ENCODE measurements at places on chromosomes 5 and 9.

GRCh38 chr5:40555886-40556285 lies 123.8 kb upstream of the PTGER4 start:
- no peak overlapping the region for H3K4me3 ChIP-seq
- peaks cover 2% of the 10 kb centered on the region for H3K36me3 ChIP-seq
- H3K27ac ChIP-seq, result no peak overlapping the region
- ATAC-seq, result no peak
- H3K27me3 ChIP-seq, result no peaks in the 10 kb centered on the region
- peaks cover 3% of the 10 kb centered on the region for H3K4me1 ChIP-seq

GRCh38 chr5:56164376-56164775 lies 68.8 kb downstream of the ANKRD55 start:
- peaks cover 6% of the 10 kb centered on the region for H3K4me1 ChIP-seq
- peaks cover 36% of the 10 kb centered on the region for H3K27me3 ChIP-seq
- no peak for ATAC-seq

- peaks cover 36% of the 10 kb centered on the region for H3K27me3 ChIP-seq
- ATAC-seq, result no peak
- no peaks in the 10 kb centered on the region for H3K36me3 ChIP-seq
- H3K4me3 ChIP-seq, result no peak overlapping the region
These were observed 42.5 kb upstream of the ABCA1 start for GRCh38 chr9:104970271-104970987.

- ATAC-seq, result no peak
- H3K36me3 ChIP-seq, result no peaks in the 10 kb centered on the region
- no peak overlapping the region for H3K27ac ChIP-seq
- no peaks in the 10 kb centered on the region for H3K27me3 ChIP-seq
These were observed 133.3 kb upstream of the ELL2 start for GRCh38 chr5:96094904-96095303.

DNA sequence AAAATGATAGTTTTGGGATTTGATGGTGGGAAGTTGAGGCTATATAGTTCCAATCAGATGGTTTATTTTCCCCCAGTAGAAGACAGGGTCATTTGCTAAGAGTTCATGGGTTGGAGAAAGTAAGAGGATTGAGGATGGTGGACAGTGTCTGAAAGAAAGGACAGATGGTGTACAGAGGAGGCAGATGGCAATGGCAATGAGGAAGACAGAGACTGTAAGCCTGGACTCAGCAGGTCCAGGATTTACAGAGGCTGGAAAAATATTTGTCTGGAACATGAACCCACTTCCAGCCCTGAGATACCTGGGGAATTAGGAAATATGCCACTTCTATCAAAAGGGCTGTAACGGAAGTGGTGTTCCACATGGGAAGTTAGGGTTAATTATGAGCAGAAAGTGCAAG lies 84.5 kb downstream of the PCSK1 start:
- H3K4me1 ChIP-seq, result no peaks in the 10 kb centered on the region
- no peaks in the 10 kb centered on the region for H3K36me3 ChIP-seq
- H3K27me3 ChIP-seq, result no peaks in the 10 kb centered on the region
- H3K4me3 ChIP-seq, result no peak overlapping the region
- H3K27ac ChIP-seq, result no peak overlapping the region
- ATAC-seq, result no peak

DNA sequence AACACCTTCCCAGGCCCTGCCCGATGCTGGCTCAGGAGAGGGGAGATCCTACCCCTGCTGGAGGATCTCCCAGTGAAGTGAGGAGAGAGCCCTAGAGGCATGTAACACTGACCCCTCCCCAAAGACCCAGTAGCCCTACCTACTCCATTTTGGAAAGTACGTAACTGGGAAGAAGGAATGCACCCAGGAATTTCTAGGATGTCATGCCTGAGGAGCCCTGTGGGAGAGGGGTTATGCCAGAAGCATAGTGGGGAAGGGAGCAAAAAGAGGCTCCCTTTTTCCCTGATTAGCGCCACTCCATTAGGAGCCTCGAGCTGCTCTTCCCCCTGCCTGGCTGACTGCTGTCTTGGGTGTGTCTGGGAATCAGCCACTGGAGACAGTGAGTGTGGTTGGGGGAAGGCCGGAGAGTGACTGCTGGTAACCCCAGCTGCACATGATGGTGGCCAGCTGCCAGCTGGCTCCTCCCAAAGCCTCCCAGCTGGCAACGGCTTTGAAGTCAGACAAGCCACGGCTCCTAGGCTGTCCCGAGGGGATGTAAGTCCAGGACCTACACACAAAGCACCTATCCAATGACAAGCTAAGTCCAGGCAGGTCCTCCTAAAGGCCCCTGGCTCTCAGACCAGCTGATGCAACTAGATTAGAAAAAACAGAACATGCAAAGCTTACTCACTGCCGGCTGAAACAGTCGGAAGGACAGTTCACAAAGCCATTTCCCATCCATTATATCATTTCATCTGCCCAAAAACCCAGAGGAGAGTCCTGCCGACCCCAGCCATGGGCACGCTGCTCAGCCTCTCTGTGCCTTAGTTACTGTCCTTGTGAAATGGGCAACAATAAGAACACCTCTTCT lies 136.5 kb upstream of the ABCA1 start:
- no peak overlapping the region for H3K4me3 ChIP-seq
- H3K36me3 ChIP-seq, result no peaks in the 10 kb centered on the region
- no peak overlapping the region for H3K27ac ChIP-seq
- peaks cover 17% of the 10 kb centered on the region for H3K4me1 ChIP-seq
- peaks cover 54% of the 10 kb centered on the region for H3K27me3 ChIP-seq

GRCh38 chr5:68225911-68226545 lies 10.5 kb downstream of the PIK3R1 start:
- peaks cover 60% of the 10 kb centered on the region for H3K36me3 ChIP-seq
- no peaks in the 10 kb centered on the region for H3K27me3 ChIP-seq
- ATAC-seq, result no peak
- H3K4me1 ChIP-seq, result peaks cover 65% of the 10 kb centered on the region
- H3K27ac ChIP-seq, result peak overlapping the region; percentile 3
- no peak overlapping the region for H3K4me3 ChIP-seq

GRCh38 chr5:67453111-67453905 lies 256.7 kb upstream of the CD180 start:
- H3K4me3 ChIP-seq, result no peak overlapping the region
- H3K27me3 ChIP-seq, result peaks cover 21% of the 10 kb centered on the region
- H3K27ac ChIP-seq, result no peak overlapping the region
- ATAC-seq, result no peak

- H3K36me3 ChIP-seq, result no peaks in the 10 kb centered on the region
- no peak overlapping the region for H3K27ac ChIP-seq
- ATAC-seq, result no peak
- no peaks in the 10 kb centered on the region for H3K4me1 ChIP-seq
- no peaks in the 10 kb centered on the region for H3K27me3 ChIP-seq
These were observed 633.0 kb upstream of the C9orf72 start for GRCh38 chr9:28206280-28206679.

- H3K27ac ChIP-seq, result peak within 1 kb of the TSS; percentile 86
- H3K27me3 ChIP-seq, result no peaks in the 10 kb centered on the region
- peak within 1 kb of the TSS; percentile 88 for H3K4me3 ChIP-seq
- ATAC-seq, result peak; percentile 52
These were observed at the start of gene C5orf52 for GRCh38 chr5:157670662-157671591. Gene C5orf52, plus strand, starts transcription at chr5:157671533. Its CDS starts 82 bp downstream, at chr5:157671615.

- ATAC-seq, result peak; percentile 55
- H3K27ac ChIP-seq, result no peak overlapping the region
- H3K27me3 ChIP-seq, result peaks cover 45% of the 10 kb centered on the region
- H3K36me3 ChIP-seq, result no peaks in the 10 kb centered on the region
- no peak overlapping the region for H3K4me3 ChIP-seq
- peaks cover 4% of the 10 kb centered on the region for H3K4me1 ChIP-seq
These were observed 136.6 kb upstream of the COL5A1 start for GRCh38 chr9:134505032-134505431.

DNA sequence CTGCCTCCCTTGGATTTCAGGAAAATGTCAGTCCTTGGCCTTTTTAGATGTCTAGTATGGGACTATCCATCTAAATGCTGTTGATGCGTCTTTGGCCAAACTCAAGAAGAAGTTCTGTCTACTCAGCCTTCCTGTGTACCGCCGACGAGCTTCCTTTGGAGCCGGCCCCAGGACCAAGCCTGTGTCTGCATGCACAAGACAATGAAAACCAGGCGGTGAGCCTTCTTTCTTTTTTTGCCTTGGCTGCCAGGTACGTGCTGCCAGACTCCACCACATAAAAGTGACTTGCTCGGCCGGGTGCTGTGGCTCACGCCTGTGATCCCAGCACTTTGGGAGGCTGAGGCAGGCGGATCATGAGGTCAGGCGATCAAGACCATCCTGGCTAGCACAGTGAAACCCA lies 6.0 kb upstream of the NEURL1B start:
- no peak for ATAC-seq
- H3K4me1 ChIP-seq, result no peaks in the 10 kb centered on the region
- no peak overlapping the region for H3K4me3 ChIP-seq
- peaks cover 51% of the 10 kb centered on the region for H3K27me3 ChIP-seq

GRCh38 chr9:122333169-122333808 lies 37.5 kb upstream of the PTGS1 start:
- peaks cover 18% of the 10 kb centered on the region for H3K36me3 ChIP-seq
- no peak for ATAC-seq
- H3K27me3 ChIP-seq, result peaks cover 23% of the 10 kb centered on the region
- H3K27ac ChIP-seq, result no peak overlapping the region

GRCh38 chr9:114053246-114054005 lies 24.7 kb downstream of the AMBP start:
- no peaks in the 10 kb centered on the region for H3K4me1 ChIP-seq
- H3K27me3 ChIP-seq, result peaks cover 2% of the 10 kb centered on the region
- H3K4me3 ChIP-seq, result no peak overlapping the region
- peaks cover 5% of the 10 kb centered on the region for H3K36me3 ChIP-seq

DNA sequence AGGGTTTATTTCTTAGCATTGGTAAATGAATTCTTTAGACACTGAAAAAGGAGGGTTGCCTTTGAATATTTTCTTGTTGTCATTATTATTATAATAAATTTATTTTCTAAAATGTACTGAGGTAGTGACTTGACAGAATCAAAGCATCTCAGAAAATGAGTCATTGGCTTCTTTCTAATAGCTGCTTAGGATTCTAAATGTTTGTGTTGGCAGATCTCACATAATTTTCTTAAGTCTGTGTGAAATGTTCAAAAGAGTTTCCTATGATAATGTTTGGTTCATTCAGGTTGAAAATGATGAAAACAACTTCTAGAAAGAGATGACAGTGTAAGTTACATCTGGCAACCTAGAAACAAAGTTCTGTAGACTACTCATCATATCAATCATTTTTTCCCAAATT lies 69.7 kb downstream of the SH3GL2 start:
- no peak overlapping the region for H3K27ac ChIP-seq
- no peaks in the 10 kb centered on the region for H3K36me3 ChIP-seq
- H3K4me1 ChIP-seq, result no peaks in the 10 kb centered on the region
- no peaks in the 10 kb centered on the region for H3K27me3 ChIP-seq
- no peak overlapping the region for H3K4me3 ChIP-seq
- ATAC-seq, result no peak

DNA sequence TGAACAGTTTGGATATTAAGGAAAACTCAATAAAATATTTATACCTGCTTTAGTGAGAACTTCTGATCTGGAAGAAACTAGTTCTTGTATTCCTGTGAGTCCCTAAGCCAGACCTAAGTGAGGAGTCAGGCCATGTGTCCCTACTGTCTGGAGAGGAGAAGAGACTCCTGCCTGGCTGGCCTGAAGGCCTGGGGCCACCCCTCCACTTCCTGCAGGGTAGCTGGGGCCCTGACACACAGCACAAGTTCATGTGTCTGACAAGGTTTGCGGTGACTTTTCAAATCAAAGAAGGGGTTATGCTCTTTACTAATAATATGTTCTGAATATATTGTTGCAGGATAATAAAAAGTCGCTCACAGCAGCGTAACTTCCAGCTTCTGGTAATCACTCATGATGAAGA lies 16.1 kb upstream of the IL13 start:
- no peaks in the 10 kb centered on the region for H3K27me3 ChIP-seq
- ATAC-seq, result no peak
- H3K27ac ChIP-seq, result peak overlapping the region; percentile 64
- peaks cover 54% of the 10 kb centered on the region for H3K36me3 ChIP-seq

DNA sequence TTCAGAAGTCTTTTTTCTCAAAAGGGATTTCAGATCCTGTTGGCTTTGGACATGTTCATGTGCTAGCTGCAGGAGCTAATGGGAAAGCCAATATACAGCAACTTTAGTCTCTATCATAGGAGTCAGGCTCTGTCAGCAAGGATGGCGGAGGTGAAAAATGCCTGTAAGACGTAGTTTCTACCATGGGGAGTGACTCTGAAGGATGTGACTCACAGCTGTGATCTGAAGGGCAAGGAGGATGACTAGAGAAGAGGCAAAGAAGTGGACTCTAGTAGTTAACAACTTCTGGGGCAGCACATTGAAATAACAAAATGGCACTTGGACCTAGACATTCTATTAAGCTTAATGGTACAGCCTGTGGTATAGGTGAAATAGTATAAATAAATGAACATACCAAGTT lies 3.1 kb upstream of the NDUFS4 start:
- peaks cover 16% of the 10 kb centered on the region for H3K4me1 ChIP-seq
- H3K36me3 ChIP-seq, result no peaks in the 10 kb centered on the region
- peaks cover 39% of the 10 kb centered on the region for H3K27me3 ChIP-seq
- H3K4me3 ChIP-seq, result no peak overlapping the region

GRCh38 chr5:5633579-5633978 lies 211.1 kb downstream of the ICE1 start:
- H3K4me1 ChIP-seq, result no peaks in the 10 kb centered on the region
- no peak for ATAC-seq
- H3K4me3 ChIP-seq, result no peak overlapping the region

- H3K4me3 ChIP-seq, result no peak overlapping the region
- peak; percentile 39 for ATAC-seq
- H3K27me3 ChIP-seq, result no peaks in the 10 kb centered on the region
These were observed 75.3 kb downstream of the TRIO start for GRCh38 chr5:14218480-14218879.

GRCh38 chr9:131915181-131915580 lies 164.5 kb downstream of the MED27 start:
- no peak overlapping the region for H3K27ac ChIP-seq
- ATAC-seq, result no peak
- no peak overlapping the region for H3K4me3 ChIP-seq
- H3K4me1 ChIP-seq, result peaks cover 4% of the 10 kb centered on the region
- H3K27me3 ChIP-seq, result no peaks in the 10 kb centered on the region
- H3K36me3 ChIP-seq, result peaks cover 39% of the 10 kb centered on the region

DNA sequence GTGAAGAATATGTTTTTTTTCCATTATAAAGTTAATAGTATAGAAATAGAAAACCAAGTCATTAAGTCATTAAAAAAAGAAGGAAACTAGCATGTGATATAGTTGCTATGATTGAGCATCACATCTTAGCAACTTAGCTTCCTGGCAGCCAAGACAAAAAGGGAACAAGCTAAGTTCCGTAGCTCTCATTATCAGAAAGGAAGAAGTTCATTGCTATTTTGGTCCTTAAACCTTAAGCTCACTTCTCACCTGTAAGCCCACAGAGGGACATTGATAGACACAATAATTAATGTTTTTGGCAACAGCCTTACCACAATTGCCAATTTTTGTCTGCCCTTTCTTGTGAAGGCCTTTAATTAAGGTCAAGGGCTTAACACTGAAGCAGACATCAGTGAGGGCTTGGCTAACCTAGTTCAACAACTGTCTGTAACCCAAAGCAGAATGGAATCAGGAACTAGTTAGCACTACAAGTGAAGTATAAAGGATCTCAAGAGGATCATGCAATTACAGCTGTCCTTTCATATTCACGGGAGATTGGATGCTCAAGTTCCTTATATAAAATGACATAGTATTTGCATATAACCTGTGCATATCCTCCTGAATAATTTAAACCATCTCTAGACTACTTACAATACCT lies 24.0 kb upstream of the KLF4 start:
- no peak overlapping the region for H3K27ac ChIP-seq
- no peaks in the 10 kb centered on the region for H3K4me1 ChIP-seq

Data from stimulated activated memory B cell treated with anti-CD40 and anti-IgM and Interleukin-4, amounts not matched to agents 10 μg/mL and 1 μg/mL and 100 μg/mL, for 72 hours (primary cell).